OCI-LY7 (cell line): ENCODE measurements at places on chromosomes 2 and 18. TPM values are rescaled to one million over a fixed set of nuclear protein-coding genes. Genes with fewer than 3 reads are reported as not detected.
A peak's percentile ranks its signal among the peaks of the same experiment; 100 is the strongest.

DNA sequence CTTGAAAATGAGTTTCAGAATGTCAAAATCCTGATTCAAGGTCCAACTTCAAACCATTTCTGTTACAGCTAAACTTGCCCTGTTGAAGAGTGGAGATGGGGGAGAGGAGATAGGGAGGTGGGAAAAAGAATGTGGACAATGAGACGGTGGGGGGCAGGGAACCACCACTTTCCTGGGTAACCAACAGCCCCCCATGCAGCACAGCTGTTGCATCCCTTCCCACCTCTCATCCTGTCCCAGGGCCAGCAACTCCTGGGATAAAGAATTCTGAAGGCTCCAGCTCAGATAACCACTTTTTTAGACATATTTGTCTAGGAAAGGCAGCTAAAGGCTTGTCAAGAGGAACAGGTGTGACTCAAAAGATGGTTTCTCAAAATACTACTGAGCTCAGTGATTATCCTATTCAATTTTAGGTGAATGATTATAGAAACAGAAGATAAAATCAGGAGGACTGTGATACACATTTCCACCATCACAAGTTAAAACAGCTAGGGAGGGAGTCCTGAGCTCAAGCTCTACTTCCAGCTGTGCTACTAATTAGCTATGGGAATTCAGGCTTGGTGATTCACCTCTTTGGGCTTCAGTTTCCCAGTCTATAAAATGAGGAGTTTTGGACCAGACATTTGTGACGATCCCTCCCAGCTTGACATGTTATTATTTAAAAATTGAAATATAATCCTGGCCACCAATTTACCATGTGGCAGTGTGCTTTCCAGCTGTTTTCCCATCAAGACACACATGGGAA lies 36.3 kb downstream of the HDHD2 start:
- no peak for DNase-seq

DNA sequence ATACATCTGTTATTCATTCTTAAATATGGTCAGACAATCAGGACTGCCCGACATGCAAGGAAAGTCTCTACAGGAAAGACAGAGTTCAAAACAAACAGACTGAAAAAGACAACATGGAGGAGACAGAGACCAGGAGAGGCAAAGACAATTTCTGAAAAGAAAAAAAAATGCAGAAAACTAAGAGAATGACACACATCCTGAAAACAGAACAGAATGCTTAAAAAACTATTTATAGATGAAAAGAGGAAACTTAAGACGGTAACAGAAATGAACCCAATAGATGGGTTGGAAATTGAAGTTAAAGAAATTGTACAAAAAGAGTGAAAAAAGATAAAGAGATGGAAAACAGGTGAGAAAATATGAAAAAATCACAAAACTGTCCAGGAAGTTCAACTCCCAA lies 95.7 kb downstream of the BCL2 start:
- DNase-seq: no peak

GRCh38 chr2:218516614-218517013 lies 51.5 kb downstream of the USP37 start:
- DNase-seq: peak; percentile 27

- no peak for DNase-seq
Measured at GRCh38 chr2:138470941-138471340, 30.6 kb upstream of the SPOPL start.

GRCh38 chr18:46158499-46158898 lies 54.3 kb downstream of the HAUS1 start:
- no peak for DNase-seq

GRCh38 chr18:44742718-44743311 lies 62.1 kb downstream of the SETBP1 start:
- DNase-seq: no peak

Gene RESP18
- not detected in 2 replicates for total RNA-seq

Gene DLX1
- total RNA-seq: not detected in 2 replicates
